ENCODE measurements at places on chromosomes 4 and X.

GRCh38 chrX:130117166-130117565 lies 6.9 kb upstream of the ELF4 start:
- no peaks in the 10 kb centered on the region for H3K36me3 ChIP-seq
- no peak for DNase-seq
- H3K27ac ChIP-seq, result no peak overlapping the region
- H3K4me3 ChIP-seq, result no peak overlapping the region
- no peaks in the 10 kb centered on the region for H3K4me1 ChIP-seq

DNA sequence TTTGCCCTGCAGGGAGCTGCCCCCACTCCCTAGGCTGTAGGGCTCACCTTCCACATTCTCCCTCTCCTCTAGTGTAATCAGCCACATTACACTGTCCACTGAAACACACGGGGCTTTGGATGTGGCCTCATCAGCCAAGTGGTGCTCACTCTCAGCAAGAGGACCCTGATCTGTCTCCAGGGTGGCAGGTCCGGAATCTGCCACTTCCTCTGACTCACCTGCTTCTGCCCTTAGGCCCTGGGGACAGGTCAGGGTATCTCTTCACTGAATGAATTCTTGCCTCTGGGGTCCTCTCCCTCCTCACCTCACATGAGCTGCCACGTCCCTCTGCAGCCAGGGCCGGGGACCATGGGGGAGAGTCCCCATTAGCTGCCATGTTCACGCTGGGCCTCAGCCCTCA lies 15.9 kb downstream of the ZNF41 start:
- H3K36me3 ChIP-seq, result peaks cover 4% of the 10 kb centered on the region
- H3K4me1 ChIP-seq, result peaks cover 12% of the 10 kb centered on the region
- no peak overlapping the region for H3K4me3 ChIP-seq
- H3K27me3 ChIP-seq, result no peaks in the 10 kb centered on the region

- no peak for DNase-seq
- no peak overlapping the region for H3K4me3 ChIP-seq
- H3K36me3 ChIP-seq, result no peaks in the 10 kb centered on the region
- no peaks in the 10 kb centered on the region for H3K4me1 ChIP-seq
Observed at GRCh38 chr4:117610706-117611308, 423.5 kb upstream of the NDST3 start.

DNA sequence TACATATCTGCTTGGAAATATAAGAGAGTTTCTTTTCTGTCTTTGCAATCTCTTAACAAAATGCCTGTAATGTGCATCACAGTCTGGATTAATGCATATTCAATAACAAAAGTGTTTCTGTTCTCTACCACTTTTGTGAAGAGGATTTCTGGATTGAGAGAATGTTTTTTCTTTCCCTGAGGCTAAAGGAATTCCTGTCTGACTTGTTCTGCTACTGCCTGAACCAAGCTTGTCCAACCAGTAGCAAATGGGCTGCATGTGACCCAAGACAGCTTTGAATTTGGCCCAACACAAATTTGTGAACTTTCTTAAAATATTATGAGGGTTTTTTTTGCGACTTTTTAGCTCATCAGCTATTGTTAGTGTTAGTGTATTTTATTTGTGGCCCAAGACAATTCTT lies 1133.9 kb downstream of the SH3BGRL start:
- DNase-seq, result no peak
- H3K4me3 ChIP-seq, result no peak overlapping the region
- H3K4me1 ChIP-seq, result no peaks in the 10 kb centered on the region

DNA sequence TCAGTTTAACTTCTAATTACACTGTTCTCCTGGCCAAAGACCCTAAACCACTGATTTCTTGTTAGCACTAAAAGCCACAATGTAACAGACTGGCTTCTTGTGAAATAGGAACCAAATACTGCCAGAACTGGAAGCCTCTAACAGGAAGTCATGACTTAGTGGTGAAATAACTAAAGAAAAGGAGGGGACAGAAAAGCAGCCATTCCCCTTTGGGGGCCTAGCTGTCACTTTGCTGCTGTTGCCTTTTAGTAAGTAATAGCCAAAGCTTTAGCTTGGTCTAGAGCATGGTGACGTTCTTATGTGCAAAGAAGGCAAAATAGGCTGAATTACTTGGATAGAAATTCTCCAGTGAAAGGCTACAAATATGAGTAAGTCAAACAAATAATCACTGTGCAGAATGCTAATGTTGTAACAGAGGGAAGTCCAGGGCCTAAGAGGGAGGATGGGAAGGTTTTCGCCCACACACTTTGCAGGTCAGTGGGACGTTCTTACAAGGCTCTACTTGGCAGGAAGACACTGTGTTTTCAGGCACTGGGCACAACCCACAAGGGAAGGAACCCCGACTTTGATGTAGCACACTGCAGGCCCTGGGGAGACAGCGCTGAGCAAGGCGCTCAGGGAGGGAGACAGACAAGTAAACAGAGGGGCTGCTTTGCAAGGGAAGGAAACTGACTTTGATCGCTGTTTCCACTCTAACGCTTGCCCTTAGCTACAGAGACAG lies 16.7 kb downstream of the GAB3 start:
- H3K36me3 ChIP-seq, result no peaks in the 10 kb centered on the region
- H3K4me1 ChIP-seq, result peaks cover 89% of the 10 kb centered on the region
- H3K27me3 ChIP-seq, result no peaks in the 10 kb centered on the region
- peak overlapping the region; percentile 66 for H3K4me3 ChIP-seq
- H3K27ac ChIP-seq, result peak overlapping the region; percentile 97
- DNase-seq, result peak; percentile 21

- no peak overlapping the region for H3K4me3 ChIP-seq
- no peaks in the 10 kb centered on the region for H3K27me3 ChIP-seq
- no peak overlapping the region for H3K27ac ChIP-seq
- no peak for DNase-seq
Observed at GRCh38 chrX:39946822-39947221, 150.9 kb downstream of the BCOR start.

- no peak overlapping the region for H3K4me3 ChIP-seq
- no peaks in the 10 kb centered on the region for H3K4me1 ChIP-seq
- H3K36me3 ChIP-seq, result no peaks in the 10 kb centered on the region
- peaks cover 12% of the 10 kb centered on the region for H3K27me3 ChIP-seq
- DNase-seq, result no peak
Observed at GRCh38 chrX:9816084-9816700, 30.0 kb downstream of the SHROOM2 start.

DNA sequence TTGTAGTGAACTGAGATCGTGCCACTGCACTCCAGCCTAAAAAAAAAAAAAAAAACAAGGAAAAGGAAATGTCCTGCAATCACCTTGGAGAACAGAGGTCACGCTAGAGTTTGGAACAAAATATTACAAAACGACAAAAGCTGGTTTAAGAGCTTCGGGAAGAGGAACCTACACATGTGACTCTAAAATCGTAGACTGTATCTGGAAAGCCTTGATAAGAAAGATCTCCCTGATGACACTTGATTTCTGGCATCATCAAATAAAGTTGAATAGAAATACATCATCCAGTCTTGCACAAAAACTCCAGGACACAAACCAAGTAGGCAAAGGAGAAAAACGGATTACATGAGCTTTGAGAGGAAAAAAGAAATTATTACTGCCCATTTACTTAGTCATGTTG lies 31.1 kb upstream of the DOCK11 start:
- H3K27me3 ChIP-seq, result no peaks in the 10 kb centered on the region
- H3K4me3 ChIP-seq, result no peak overlapping the region

- DNase-seq, result no peak
- H3K27ac ChIP-seq, result no peak overlapping the region
- peaks cover 6% of the 10 kb centered on the region for H3K4me1 ChIP-seq
- H3K27me3 ChIP-seq, result no peaks in the 10 kb centered on the region
Observed at GRCh38 chrX:104187931-104188330, 21.7 kb downstream of the FAM199X start.

- H3K27me3 ChIP-seq, result no peaks in the 10 kb centered on the region
- no peak overlapping the region for H3K4me3 ChIP-seq
- H3K27ac ChIP-seq, result peak overlapping the region; percentile 3
- H3K4me1 ChIP-seq, result no peaks in the 10 kb centered on the region
Observed at GRCh38 chrX:18929775-18930174, 54.1 kb downstream of the PHKA2 start.

All from naive thymus-derived CD8-positive, alpha-beta T cell (primary cell).